ENCODE measurements at places on chromosomes 5 and 9.

- DNase-seq = no peak
Measured at GRCh38 chr5:147073098-147073497, 161.7 kb upstream of the STK32A start.

DNA sequence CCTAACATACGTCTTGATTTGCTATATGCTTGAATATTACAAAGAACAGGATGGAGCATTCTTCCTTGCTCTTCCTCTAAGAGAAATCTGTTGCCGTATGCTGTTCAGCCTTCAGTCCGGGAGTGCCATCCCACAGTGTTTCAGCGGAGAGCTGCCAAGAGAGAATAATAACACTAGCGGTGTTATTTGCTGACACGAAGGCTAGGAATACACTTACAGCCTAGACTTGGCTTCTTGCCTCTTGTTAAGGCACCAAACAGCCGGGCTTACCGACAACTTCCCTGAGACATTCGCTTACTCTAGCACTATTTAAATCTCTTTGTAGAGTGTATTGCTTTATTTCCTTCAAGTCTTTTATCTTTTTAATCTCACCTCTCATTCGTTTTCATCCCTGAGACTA is 31.4 kb downstream of the KCTD16 start:
- DNase-seq = no peak

DNA sequence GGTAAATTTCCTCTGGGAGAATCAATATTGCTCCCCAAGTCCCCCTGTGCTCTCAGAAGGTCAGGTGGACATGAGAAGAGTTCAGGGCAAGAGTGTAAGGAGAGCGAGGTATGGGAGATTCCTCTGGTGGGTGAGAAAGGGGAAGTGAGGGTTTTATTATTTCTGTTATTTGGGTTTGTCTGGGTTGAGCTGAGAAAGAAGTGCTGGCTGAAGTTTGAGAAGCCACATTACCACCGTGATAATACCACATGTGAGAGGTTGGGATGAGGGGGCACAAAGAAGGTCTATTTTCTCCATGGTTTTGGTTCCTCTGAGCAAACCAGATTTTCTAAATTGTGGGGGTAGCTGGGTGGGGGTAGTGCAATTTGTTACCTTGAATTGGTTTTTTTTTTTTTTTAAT is 350.4 kb downstream of the OSTF1 start:
- no peak for DNase-seq

DNA sequence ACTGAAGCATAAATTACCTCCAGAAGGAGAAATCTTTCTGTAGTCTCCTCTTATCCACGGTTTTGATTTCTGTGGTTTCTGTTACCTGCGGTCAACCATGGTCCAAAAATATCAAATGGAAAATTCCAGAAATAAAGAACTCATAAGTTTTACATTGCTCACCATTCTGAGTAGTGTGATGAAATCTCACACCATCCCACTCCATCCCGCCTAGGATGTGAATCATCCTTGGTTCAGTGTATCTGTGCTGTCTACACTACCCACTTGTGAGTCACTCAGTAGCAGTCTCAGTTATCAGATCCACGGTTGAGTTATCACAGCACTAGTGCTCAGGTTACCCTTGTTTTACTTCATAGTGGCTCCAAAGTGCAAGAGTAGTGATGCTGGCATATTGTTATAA is 371.2 kb downstream of the NFIB start:
- DNase-seq = no peak

GRCh38 chr5:31007672-31008071 is 185.8 kb upstream of the CDH6 start:
- no peak for DNase-seq

Data from ecto neural progenitor cell (in vitro differentiated cells).